ENCODE measurements at places on chromosomes 5 and 9.

- DNase-seq: no peak
Measured at GRCh38 chr5:170315154-170315553, 17.6 kb upstream of the LCP2 start.

- no peak for DNase-seq
Measured at GRCh38 chr9:37745970-37746369, 7.6 kb upstream of the TRMT10B start.

- DNase-seq: no peak
Measured at GRCh38 chr9:131226226-131226625, 50.1 kb downstream of the FAM78A start.

DNA sequence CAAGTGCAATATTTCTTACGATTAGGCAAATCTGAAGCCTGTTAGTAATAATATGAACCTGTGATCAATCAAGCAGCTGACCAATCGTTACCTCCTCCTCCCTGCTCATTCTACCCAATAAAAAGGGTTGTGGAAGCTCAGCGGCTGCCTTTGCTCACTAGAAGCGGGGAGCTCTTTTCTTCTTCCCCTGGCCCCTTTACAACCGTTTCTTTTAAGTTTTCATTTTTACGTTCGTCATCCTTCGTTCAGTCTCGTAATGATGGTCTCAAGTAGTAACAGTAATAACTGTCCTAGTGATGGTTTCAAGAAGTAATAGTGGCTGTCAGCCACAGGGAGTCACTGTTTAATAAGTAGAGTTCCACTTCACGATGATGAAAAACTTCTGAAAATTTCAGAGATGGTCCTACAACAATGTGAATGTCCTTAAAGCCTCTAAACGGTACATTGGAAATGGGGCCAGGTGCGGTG, 6.2 kb downstream of the UGT3A2 start:
- DNase-seq: peak; percentile 8

- DNase-seq: peak; percentile 46
Measured at GRCh38 chr9:91711755-91712601, 238.1 kb downstream of the ROR2 start.

- no peak for DNase-seq
Measured at GRCh38 chr5:14557791-14558415, 23.7 kb upstream of the OTULINL start.

- DNase-seq: no peak
Measured at GRCh38 chr9:136629879-136630661, 32.6 kb upstream of the EGFL7 start.

GRCh38 chr9:16954040-16954439, 83.6 kb upstream of the BNC2 start:
- no peak for DNase-seq

GRCh38 chr9:113393281-113393680, 7.8 kb downstream of the ALAD start:
- DNase-seq: no peak

GRCh38 chr5:4976902-4977301, 163.2 kb upstream of the ADAMTS16 start:
- no peak for DNase-seq

- no peak for DNase-seq
Measured at GRCh38 chr9:87516222-87516925, 18.7 kb downstream of the DAPK1 start.

DNA sequence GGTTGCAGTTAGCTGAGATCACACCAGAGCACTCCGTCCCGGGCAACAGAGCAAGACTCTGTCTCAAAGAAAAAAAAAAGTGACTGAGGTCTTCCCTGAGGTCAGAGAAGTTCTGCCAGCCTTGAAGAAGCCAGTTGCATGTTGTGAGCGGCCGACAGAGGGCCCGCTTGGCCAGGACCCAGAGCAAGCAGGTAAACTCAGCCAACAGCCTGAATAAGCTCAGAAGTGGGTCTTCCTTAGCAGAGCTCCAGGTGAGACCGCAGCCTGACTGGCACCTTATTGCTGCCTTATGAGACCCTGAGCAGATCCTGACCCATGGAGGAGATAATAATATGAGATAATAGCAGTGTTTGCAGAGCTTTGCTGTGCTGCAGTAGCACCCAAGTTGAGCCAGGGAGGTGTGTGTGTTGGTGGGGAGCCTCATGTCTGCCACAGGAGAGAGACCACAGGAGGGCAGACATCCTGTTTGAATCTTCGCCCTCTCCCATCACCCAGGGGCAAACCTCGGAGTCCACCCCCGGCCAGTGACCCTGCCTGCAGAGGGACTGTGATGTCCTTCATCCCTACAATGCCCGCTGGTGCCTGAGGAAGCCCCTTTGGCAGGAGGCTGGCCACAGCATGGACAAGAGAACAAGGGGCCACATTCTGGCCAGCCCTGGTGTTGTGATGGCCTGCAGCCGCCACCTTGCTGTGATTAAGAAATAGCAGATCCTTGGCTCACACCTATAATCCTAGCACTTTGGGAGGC, 10.8 kb upstream of the BARX1 start:
- DNase-seq: no peak

- DNase-seq: no peak
Measured at GRCh38 chr5:76742583-76742982, 26.7 kb downstream of the F2R start.

GRCh38 chr5:151454166-151454565, 6.8 kb downstream of the SLC36A1 start:
- DNase-seq: peak; percentile 35

DNA sequence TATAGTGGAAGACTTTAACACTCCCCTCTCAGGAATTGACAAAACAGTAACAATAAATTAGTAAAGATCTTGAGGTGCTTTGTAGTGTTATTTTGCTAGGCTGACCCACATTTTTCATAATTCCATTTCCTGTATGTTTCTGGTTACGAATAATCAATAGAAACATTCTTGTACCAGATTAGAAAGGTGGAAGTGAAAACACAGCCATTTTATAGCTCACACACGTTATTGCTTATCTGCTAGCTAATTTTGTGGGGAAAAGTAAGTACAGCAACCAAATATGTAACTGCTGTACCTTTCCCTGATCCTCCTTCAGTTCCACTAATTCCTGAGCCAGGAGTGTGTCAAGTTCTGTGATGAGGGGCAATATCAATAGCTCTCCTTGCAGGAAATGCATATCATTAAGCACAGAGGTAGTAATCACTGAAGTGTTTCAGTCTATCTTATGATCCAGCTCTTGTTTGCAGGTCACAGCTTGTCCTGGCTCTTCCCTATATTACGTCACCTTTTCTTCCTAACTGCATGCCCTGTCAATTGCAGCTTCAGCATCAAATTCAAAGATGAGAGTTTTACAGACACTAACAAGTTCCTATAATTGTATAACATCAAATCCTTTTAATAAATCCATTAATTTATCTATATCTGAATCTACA, 59.4 kb downstream of the MINAR2 start:
- DNase-seq: no peak

DNA sequence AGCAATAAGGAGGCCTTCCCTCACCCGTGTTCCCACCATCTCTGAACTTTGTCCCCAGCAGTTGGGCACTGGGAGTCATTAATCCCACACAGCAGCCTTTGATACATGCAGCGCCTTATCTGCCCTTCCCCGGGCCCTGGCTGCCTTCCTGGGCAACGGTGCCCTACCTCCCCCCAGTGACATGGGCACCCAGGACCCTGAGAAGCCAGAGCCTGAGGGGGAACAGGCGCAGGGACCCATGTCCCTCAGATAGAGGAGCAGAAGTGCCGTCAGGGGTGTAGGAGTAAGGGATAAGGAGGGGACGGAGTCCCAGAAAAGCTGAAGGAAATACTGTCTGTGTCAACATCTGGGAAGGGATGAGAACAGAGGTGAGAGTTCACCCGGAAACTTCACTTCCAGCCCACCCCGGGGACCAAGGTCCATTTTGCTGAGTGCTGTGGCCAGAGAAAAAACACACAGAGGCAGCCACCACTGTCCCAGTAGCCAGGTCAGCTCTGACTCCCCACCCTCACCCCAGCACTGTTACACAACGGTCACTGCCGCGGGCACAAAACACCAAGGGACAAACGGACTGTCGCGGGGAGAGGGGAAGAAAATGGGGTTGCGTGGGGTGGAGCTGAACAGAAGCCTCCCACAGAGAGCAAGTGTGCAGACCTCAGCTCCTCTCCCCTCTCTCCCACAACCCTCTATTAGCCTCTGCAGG, 3.8 kb downstream of the PCDH1 start:
- DNase-seq: no peak

DNA sequence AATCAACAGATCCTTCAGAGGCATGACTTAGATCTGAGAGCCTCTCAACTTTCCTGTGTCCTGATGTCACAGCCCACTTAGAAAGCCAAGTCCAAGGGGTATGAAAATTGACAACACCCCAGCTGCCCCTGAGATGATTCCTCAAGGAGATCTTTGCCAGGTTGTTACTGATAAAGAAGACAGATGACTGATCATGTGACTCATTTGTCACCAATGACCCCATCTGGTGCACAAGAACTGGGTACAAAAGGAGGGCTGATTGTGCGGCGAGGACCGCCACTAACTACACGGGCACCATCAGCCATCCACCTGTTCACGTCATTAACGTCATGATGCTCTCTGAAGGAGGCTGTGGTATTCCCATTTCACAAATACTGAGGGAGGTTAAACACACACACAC, 583.2 kb upstream of the KLF4 start:
- no peak for DNase-seq

- DNase-seq: no peak
Measured at GRCh38 chr5:173911623-173912022, 23.5 kb downstream of the CPEB4 start.

- DNase-seq: no peak
Measured at GRCh38 chr9:6927838-6928237, 170.1 kb downstream of the KDM4C start.

DNA sequence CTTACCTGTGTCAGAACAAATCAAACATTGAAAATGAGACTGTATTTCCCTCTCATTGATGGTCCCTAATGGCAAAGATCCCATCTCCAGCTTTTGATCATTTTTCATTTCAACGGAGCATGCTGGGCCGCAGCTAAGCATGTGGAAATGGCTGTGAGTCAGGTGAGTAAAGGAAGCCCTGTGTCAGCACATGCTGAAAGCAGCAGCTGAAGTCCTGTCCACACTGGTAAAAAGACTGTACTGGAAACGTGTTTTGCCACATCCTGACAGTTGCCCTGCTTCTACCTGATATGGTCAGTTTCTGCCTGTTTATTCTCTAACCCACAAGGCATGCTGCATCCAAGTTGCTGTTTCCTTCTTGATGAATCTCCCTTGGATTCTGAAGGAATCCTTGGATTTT, 330.1 kb downstream of the EFNA5 start:
- no peak for DNase-seq

DNA sequence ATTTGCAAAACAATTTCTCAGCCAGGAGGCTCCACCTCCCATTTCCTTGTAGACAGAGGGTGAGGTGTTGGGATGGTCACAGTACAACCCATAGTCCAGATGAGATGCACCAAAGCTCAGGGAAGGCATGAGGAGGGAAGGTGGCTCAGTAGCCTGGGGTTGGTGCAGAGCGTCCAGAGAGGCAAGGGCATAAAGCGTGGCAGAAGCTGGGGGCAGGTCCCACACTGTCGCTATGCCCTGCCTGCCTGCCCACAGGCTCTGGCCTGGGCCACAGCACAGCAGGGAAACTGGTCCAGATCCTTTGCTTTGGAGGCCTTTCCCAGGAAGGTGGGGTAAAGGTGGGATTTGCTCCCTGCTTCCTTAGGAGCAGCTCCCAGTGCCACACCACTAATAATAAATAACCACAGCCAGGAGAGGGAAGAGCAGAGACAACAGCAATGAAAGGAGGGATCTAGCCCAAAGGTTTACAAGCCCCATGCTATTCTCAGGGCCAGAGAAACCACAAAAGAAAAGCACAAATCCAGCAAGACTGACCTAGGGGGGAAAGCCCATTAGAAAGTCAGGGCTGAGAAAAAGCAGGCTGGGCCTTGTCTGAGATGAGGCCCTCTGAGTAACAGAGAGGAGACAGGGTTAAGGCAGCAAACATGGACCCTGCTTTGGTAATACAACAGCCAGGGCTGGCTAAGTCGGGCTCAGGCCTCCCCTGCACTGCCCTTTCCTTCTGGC, 27.2 kb downstream of the PCDHGC5 start:
- DNase-seq: no peak

Measured in SW480 (cell line).